ENCODE measurements at places on chromosomes 1 and 21.

DNA sequence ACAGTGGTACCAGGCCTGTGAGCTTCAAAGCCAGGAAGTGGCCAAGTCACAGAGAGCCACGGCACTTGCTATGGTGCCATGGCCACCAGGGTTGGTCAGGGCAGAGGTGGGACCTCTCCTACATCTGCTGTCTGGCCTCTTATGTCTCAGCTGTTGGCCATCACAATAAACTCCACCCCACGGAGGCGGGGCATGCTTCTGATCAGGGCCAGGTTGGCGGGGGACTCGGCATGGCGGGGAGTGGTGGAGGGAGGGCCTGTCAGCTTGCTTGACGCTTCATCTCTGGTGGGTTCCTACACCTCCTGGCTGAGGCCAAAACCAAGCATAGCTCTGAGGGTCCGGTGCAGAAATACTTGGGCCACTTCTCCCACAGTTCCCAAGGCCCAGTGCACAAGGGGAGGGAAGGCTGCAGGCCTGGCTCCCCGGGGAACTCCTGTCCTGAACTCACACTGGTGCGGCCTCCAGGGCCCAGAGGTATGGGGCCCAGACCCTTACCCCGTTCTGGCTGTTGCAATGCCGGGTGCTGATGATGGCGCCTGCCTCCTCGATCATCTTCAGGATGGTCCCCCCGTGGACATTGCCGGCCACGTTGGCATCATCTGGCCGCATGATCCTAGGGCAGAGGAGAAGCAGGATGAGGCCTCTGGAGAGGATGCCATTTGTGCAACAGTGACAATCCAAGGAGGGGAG is 44.2 kb downstream of the ACOT7 start:
- no peak for DNase-seq

DNA sequence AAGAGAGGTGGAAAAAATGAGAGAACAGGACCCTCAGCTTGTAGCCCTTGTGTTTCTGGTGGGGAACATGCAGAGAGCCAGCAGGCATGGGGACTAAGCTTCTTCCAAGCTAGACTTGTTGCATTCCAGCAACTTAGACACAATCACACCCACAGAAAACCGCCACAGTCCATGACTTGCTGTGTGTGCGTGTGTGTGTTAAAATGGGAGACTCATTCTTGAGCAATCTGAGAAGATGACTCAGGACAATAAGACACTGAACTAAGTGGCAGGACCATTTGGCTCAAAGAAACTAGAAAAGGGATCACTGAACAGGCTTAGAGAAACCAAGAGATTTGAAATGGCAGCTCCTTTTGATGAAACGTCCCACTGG is 78.0 kb downstream of the HLX start:
- no peak for DNase-seq

GRCh38 chr21:43866659-43867331 is 1.8 kb downstream of the AGPAT3 start:
- peak; percentile 48 for DNase-seq

- no peak for DNase-seq
Observed at GRCh38 chr1:105664495-105664894, 1392.0 kb upstream of the PRMT6 start.

DNA sequence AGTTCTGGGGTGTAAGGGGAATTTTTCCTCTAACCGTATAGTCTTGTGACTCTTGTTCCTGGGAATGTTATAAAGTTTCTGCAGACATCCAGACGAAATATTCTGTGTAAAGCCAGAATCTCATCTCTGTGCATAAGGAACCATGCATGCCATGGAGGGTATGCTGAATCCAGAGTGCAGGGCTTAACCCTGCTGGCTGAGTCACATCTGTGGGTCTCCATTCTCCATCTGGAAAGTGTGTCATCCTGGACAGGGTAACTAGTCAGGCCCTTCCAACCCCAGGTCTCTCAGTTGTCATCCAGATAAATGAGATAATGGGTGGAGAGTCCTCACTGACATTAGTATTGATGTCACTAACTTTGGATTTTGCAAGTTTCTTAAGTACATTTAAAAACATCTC is 48.8 kb downstream of the ATP5PO start:
- no peak for DNase-seq

- DNase-seq, result no peak
Observed at GRCh38 chr1:107941123-107941522, 23.9 kb downstream of the VAV3 start.

- DNase-seq, result no peak
Observed at GRCh38 chr1:162371611-162372010, 5.0 kb downstream of the SPATA46 start.

DNA sequence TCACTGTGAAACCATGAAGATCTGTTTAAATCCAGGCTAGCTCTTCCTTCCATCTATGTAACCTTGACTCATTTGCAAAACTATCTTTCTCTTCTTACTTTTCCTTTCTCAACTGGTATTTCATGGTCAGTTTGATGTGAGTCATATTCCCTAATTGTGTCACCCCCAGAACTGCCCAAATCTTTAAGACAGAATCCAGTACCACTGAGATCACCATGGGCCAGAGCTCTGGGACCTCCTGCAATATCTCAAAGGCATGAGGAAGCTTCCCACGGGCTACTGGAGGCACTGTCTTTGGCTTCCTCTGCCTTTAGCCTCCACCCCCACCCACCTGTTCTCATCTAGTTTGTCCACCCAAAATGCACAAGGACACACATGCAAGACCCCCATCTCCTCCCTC is 274.4 kb upstream of the FMN2 start:
- no peak for DNase-seq

DNA sequence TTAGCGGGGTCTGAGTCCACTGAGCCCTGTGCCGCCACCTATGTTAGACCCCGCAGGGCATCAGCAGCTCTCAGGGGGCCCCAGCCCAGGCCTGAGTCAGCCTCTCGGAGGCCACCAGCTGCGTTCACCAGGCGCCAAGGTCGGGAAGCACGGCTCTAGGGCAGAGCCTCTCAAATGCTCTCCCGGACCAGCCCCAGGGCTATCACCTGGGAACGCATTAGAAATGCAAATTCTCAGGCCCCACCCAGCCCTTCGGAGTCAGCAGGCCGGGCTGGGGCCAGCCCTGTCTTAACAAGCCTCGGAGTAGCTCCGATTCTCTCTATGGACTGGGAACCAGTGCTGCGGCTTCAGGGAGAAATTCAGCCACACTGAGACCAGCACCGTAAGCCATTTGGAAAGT is 37.2 kb upstream of the TSPEAR start:
- DNase-seq, result no peak

DNA sequence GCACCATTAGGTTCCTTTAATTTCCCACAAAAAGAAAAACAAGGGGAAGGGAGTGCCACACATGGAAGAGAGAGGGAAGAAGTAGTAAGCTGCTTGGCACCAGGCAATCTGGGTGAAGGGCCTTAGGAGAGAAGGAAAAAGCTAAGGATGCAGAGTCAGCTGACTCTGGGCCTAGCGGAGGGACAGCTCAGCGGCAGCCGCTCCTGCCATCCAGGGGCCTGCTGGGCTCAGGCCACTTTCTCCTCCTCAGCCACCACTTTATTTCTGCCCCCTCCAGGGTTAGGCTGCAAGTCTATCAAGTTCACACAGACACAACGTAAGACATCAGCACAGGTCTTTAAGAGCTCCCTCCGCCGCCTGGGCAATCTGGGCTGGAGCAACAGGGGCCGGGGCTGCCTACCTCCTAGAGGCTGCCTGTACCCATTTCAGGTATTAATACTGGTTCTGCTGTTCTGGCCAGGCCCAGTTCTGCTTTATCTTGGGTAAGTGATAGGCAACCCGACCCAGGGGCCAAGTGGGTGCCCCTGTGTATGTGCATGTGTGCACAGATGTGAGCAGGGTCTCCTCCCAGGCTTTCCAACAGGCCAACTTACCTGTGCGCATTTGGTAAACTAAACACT is 53.6 kb downstream of the SLC45A1 start:
- no peak for DNase-seq

DNA sequence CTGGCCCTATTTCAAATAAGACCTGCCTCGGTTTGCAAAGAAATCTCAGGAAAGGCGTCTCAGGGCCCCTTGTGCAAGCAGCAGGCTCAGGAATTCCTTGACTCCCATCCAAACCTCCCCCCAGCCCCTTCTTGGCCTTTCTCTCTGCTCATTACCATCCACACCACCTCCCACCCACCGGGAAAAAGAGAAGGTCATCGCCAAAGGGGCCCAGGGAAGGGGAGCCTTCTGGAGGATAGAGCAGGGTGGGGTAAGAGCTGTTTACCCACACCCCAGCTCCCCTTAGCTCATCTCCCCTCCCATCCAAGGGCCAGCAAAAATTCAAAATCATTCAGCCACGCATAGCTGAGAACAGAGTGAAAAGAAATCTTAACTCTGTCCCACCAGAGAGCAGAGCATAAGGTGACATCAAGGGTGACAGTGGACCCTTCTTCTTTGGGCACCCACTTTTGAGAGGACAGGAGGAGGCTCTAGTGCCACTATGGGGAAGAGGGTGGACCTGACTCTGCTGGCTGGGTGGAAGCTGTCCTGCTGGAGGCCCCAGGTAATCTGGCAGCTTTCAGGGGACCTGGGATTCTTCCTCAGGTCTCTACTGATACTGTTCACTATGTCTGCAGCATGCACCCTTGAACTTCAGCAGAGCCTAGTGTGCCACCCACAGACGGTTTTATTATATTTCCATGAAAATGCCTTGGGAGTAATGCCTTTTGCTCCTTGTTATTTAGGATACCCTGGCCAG is 3.9 kb upstream of the WNT2B start:
- no peak for DNase-seq

DNA sequence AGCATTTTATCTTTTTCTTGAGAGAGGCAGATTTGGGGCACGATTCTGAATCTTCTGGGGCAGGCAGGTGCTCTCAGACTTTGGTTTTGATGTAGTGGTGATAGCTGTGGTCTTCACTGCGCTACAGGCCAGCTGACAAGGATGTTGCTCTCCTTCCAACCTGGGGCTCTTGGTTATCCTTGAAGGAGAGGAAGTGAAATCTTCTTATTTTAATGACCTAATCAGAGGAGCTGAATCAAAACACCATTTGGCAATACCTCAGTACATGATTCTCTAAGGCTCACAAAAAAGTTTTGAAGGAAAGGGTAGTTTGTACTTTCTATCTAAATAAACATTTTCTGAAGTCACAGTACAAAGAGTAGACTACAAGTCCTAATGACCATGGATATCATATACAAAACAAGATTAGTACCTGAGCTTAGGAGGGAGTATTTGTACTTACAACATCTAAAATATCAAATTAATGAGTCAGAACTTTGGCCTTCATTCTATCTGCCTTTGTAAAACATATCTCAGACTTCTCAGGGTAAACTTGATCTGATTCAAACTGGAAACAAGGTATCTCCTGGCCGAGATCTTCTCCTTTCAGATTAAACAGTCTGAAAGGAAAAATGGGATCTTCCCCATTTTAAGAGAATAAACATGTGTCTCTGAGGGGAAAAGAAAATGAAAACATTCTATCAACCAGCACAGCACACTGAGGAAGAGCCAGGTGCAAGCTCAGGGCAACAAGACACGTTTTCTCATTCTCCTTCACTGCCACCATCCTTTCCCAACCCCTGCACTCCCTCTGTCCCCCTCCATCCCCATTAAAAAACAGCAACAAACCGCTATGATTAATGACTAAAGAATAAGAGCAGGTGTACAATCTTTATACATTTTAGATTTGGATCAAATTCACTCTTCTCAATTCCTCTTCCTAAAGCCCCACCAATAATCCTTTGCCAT is 69.2 kb downstream of the SH3GLB1 start:
- no peak for DNase-seq

DNA sequence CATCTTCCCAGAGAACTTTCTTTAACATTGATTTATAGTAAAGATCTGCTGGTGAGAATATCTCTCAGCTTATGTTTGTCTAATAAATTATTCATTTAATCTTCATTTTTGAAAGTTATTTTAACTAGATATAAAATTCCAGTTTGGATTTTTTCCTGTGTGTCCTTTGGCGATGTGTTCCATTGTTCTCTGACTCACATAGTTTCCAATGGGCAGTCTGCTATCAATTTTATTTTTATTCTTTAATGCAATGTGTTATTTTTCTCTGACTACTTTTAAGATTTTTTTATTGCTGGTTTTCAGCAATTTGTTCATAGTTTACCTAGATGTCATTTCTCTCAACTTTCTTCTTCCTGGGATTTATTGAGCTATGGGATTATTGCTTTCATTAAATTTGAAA is 325.2 kb upstream of the POGK start:
- DNase-seq, result no peak

- DNase-seq, result no peak
Observed at GRCh38 chr21:15183813-15184257, 119.0 kb upstream of the NRIP1 start.

- no peak for DNase-seq
Observed at GRCh38 chr1:89285745-89286380, 13.2 kb upstream of the GBP5 start.

DNA sequence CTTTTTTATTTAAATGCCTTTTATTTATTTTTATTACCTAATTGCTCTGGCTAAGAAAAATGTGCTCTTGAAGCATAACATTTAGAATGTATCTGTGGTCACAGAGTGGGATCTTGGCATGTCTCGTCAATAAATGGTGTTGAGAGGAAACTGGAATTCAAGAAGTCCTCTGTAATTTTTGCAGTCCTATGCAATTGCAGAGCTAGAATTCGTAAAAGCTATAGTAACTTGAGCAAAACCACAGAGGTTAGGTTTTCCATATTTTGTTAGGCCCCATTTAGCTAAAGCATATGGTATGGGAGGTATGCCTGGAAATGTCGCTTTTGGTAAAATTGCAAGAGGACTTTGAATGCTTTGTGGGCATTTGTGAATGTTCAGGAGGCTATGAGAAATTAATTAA is 466.7 kb upstream of the NFIA start:
- no peak for DNase-seq

DNA sequence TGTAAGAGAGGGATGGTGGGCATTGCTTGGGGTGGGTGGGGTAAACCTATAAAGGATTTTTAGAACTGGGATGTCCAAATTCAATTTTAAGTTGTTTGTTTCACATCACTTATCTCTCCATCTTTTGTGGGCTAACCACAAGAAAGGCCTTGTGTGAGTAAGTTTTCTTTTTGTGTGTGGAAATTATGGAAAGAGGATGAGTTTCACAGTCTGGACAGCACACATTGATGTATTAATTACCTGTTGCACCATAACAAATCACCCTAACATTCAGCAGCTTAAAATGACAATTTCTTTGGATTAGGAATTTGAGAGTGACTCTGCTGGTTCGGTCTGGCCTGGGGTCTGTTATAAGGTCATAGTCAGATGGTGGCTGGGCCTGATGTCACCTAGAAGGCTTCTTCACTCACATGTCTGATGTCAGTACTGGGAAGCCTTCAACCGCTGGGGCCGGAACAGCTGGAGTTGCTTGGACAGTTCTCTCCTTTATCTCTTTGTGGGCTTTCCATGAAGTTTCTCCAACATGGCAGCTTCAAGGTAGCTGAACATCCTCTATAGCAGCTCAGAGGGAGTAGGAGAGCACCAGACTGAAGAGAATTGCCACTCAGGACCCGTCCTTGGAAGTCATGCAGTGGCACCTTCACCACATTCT is 2.0 kb upstream of the COL9A2 start:
- DNase-seq, result no peak

DNA sequence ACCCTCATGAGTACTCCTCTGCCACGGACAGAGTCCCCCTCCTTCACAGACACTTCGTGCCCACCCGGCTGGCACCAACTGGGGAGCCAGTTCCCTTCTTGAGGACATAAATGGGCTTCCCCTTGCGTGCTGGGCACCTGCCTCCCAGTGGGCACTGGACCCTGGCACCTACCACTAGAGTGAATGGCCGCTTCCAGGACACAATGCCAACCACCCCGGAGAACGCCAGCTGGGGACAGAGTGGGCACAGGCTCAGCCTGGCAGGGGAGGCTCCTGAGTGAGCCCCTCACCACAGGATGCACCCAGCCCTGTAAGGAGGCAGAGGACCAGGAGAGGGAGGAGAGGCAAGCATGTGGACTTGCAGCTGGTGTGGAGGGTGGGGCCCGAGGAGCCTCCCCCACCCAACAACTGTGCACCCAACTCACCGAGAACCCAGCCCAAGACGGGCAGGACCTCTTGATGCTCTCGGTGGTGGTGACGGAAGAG is 1.0 kb downstream of the ENTREP3 start:
- no peak for DNase-seq

All from activated CD4-positive, alpha-beta T cell treated with anti-CD3 and anti-CD28 coated beads, Interleukin-2, amount 50 U/mL, for 1 hour (primary cell).